Activated naive CD8-positive, alpha-beta T cell treated with anti-CD3 and anti-CD28 coated beads, Interleukin-2, amount 50 U/mL, for 24 hours (primary cell): ENCODE measurements at places on chromosomes 6 and 20.

DNA sequence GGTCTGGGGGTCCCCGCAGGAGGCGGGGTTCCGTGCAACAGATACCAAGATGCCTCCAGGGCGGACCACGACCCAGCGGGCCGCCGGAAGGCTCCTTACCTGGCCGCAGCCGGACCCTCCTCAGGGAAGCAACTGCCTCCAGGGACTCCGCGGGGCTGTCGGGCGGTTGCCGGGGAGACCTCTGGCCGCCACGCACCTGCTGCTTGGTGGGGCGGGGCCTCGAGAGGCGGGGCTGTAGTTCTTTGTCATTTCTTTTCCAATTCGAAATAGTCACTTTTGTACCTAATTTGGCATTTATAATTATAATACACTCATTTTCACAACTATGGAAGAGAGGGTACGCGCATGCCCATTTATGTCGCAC is 647 bp downstream of the AK9 start:
- peak overlapping the region; percentile 95 for H3K4me3 ChIP-seq
- H3K4me1 ChIP-seq = peaks cover 36% of the 10 kb centered on the region
- H3K36me3 ChIP-seq = no peaks in the 10 kb centered on the region
- H3K27ac ChIP-seq = peak overlapping the region; percentile 93

GRCh38 chr6:105757512-105758200 is 328.5 kb upstream of the PRDM1 start:
- no peak overlapping the region for H3K27ac ChIP-seq
- H3K36me3 ChIP-seq = no peaks in the 10 kb centered on the region
- no peak overlapping the region for H3K4me3 ChIP-seq
- no peak for DNase-seq
- peaks cover 11% of the 10 kb centered on the region for H3K4me1 ChIP-seq

- peaks cover 10% of the 10 kb centered on the region for H3K36me3 ChIP-seq
- no peak overlapping the region for H3K4me3 ChIP-seq
- DNase-seq = no peak
- peaks cover 21% of the 10 kb centered on the region for H3K4me1 ChIP-seq
- H3K27me3 ChIP-seq = no peaks in the 10 kb centered on the region
Measured at GRCh38 chr6:157090736-157091135, 232.6 kb downstream of the TMEM242 start.

DNA sequence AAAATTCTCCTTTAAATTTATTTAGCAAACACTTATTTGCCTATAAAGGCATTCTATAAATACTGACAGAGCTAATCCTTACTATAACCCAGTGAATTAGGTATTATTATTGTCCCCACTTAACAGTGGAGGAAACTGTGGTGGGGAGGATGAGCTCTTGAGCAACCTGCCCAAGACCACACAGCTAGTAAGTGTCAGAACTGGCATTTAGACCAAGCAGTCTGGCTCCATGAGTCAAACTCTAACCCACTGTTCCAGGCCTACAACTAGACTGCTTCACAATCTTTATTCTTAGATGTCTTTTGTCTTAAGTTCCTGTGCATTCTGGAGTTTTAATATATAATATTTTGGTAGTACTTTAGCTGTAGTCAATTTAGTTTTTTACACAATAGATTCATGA is 530.8 kb downstream of the BCKDHB start:
- H3K4me3 ChIP-seq = no peak overlapping the region
- no peak for DNase-seq
- H3K4me1 ChIP-seq = no peaks in the 10 kb centered on the region
- H3K27ac ChIP-seq = no peak overlapping the region

GRCh38 chr20:35568645-35569044 is 26.8 kb downstream of the ERGIC3 start:
- no peaks in the 10 kb centered on the region for H3K4me1 ChIP-seq
- peaks cover 3% of the 10 kb centered on the region for H3K36me3 ChIP-seq
- DNase-seq = no peak
- H3K27me3 ChIP-seq = peaks cover 5% of the 10 kb centered on the region

GRCh38 chr6:73028124-73028766 is 197.1 kb downstream of the KHDC1L start:
- no peak overlapping the region for H3K27ac ChIP-seq
- H3K4me1 ChIP-seq = peaks cover 16% of the 10 kb centered on the region
- no peak overlapping the region for H3K4me3 ChIP-seq
- no peaks in the 10 kb centered on the region for H3K27me3 ChIP-seq

DNA sequence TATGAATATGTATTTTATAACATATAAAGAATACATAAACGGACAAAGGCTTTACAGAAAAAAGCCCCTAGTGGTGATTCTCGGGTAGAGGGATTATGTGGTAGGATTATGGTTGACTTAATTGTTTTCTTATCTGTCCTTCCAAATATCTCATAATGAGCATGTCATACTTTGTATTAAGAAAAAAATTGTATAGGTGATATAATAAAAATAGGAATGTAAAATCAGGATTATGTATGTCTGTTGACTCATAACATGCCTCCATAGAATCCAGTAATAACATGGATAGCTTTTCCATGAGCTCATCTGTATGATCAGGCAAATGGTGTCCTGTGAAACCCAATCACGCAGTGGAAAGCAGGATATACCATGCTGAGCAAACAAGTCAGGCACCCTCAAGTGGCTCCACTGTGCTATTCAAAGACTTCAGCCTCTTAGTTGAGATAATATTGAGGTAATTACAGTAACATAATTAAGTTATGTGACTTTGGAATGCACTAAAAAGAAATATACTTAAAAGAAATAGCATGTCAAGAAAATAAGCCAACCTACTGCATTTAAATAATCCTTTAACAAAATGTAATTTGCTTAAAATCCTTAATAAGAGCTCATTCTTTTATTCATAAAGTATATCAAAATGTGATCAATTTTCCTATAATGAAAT is 39.6 kb upstream of the PRELID3B start:
- no peak overlapping the region for H3K4me3 ChIP-seq
- peaks cover 17% of the 10 kb centered on the region for H3K4me1 ChIP-seq
- H3K27ac ChIP-seq = no peak overlapping the region
- no peaks in the 10 kb centered on the region for H3K36me3 ChIP-seq

DNA sequence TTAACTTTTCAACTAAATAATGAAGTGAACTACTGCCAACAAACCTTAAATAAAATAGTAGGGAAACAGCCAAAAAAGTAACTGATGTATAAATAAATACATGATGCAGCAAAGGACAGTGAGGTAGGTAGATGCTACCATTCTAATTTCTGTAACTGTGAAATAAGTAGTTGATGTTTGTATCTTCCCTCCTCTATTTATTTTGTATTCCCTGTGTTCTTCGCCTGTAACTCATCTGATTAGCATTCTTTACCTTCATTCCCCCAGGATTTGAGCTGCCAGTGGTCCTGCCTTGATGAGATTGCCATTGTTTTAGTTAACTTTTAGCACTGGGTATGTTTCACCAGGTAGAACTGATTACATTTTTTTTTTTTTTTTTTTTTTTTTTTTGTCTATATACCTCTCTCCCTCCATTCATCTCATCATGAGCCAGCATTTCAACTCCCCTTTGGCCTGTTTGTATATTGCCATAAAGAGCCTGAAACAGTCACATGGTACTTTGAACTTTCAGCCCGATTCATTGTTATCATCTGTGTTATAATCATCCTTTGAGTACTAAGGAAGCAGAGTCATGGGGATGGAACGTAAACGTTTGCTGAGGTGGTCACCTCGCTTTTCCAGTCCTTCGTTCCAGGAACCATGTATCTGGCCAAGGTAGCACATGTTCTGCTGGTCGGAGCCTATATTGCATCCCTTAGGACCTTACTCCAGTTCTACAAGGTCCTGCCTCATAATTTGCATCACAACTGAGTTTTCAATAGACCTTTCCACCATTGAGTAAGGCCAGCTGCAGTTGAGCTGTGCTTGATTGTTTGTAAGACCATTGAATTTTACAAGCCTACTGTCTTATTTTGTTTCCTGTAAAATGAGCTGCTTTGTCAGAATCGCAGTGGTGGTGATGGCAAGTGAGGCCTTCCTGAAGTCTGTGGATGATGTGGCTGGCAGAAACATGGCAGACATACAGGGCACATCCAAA is 107.6 kb downstream of the JAG1 start:
- no peak for DNase-seq
- peaks cover 36% of the 10 kb centered on the region for H3K36me3 ChIP-seq
- H3K27ac ChIP-seq = no peak overlapping the region
- no peaks in the 10 kb centered on the region for H3K27me3 ChIP-seq
- no peak overlapping the region for H3K4me3 ChIP-seq

GRCh38 chr20:4544765-4545164 is 176.9 kb upstream of the PRND start:
- no peak overlapping the region for H3K4me3 ChIP-seq
- H3K27ac ChIP-seq = no peak overlapping the region
- H3K4me1 ChIP-seq = no peaks in the 10 kb centered on the region

GRCh38 chr20:42261766-42262270 is 643.6 kb upstream of the CHD6 start:
- H3K4me1 ChIP-seq = no peaks in the 10 kb centered on the region
- no peak overlapping the region for H3K27ac ChIP-seq
- H3K27me3 ChIP-seq = no peaks in the 10 kb centered on the region

- peaks cover 81% of the 10 kb centered on the region for H3K4me1 ChIP-seq
- no peaks in the 10 kb centered on the region for H3K27me3 ChIP-seq
- H3K36me3 ChIP-seq = peaks cover 8% of the 10 kb centered on the region
- H3K27ac ChIP-seq = peak overlapping the region; percentile 73
- no peak for DNase-seq
- peak overlapping the region; percentile 96 for H3K4me3 ChIP-seq
Measured at GRCh38 chr6:89353702-89354392, 1.3 kb upstream of the UBE2J1 start.

GRCh38 chr20:49426873-49427272 is 55.6 kb downstream of the KCNB1 start:
- H3K27me3 ChIP-seq = peaks cover 28% of the 10 kb centered on the region
- H3K27ac ChIP-seq = no peak overlapping the region
- no peak overlapping the region for H3K4me3 ChIP-seq
- DNase-seq = no peak
- no peaks in the 10 kb centered on the region for H3K4me1 ChIP-seq

DNA sequence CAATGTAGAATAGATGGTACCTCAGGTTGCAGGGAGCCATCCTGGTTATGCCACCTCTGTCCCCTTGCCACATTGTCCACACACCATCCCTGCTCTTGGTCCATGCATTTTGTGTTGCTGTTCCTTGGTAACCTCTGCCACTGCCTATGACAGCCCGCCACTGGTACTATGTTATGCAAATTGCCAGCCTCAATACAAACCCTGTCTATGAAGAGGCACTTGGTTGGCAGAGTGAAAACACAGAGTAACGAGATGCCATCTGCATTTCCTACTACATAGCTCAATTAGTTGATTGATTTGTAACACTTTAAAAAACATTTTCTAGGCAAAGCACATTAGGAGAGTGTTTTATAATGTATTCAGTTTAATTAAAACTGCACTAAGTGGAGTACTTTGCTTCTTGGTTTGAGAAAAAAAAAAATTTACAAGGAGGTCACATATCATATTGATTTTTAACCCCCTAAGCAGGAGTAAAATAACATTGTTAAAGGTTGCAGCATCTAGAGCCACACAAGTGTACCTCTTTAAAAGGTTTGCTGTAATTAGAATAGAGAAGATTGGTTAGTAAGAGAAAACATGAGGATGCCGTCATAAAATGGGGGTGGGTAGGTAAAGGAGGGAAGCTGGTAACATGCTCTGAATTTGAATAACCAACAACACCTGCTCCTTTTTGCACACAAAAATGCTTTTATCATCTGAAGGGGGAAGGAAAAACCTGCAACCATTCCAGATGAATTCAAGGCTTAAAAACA is 817.1 kb downstream of the KIF16B start:
- no peaks in the 10 kb centered on the region for H3K27me3 ChIP-seq
- no peaks in the 10 kb centered on the region for H3K36me3 ChIP-seq
- H3K4me1 ChIP-seq = no peaks in the 10 kb centered on the region
- no peak for DNase-seq
- H3K27ac ChIP-seq = no peak overlapping the region

- no peaks in the 10 kb centered on the region for H3K4me1 ChIP-seq
- H3K4me3 ChIP-seq = no peak overlapping the region
- H3K27me3 ChIP-seq = no peaks in the 10 kb centered on the region
- no peaks in the 10 kb centered on the region for H3K36me3 ChIP-seq
Measured at GRCh38 chr20:11447371-11448100, 470.2 kb upstream of the BTBD3 start.
